ENCODE measurements at places on chromosomes 11 and 22.
A peak's percentile ranks its signal among the peaks of the same experiment; 100 is the strongest.

GRCh38 chr22:23385678-23386631 lies 194.1 kb downstream of the IGLL1 start:
- peak; percentile 90 for DNase-seq
- H3K4me3 ChIP-seq: no peak overlapping the region
- peaks cover 16% of the 10 kb centered on the region for H3K4me1 ChIP-seq
- H3K27ac ChIP-seq: no peak overlapping the region
- no peaks in the 10 kb centered on the region for H3K27me3 ChIP-seq

DNA sequence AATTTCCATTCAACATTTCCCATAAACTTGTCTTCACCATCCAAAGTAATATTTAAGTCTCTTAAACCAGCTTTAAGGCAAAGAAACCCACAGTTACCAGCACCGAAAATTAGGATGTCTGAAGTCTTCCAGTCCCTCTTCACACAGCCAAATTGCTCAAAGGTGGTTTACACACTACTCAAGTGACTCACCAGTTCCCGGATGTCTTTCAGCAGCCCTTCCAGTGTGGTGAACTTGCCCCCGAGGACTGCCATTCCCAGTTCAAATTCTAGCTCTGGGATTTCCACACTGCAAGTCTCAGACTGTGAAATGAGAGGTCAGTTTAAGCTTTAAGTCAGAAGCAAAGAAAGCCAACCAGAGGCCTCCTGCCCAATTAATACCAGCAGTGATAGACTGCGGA lies 5.1 kb downstream of the ZPR1 start:
- H3K36me3 ChIP-seq: no peaks in the 10 kb centered on the region
- no peaks in the 10 kb centered on the region for H3K27me3 ChIP-seq
- H3K27ac ChIP-seq: no peak overlapping the region
- DNase-seq: no peak
- H3K4me1 ChIP-seq: peaks cover 5% of the 10 kb centered on the region

- H3K36me3 ChIP-seq: no peaks in the 10 kb centered on the region
- no peaks in the 10 kb centered on the region for H3K4me1 ChIP-seq
- H3K27me3 ChIP-seq: no peaks in the 10 kb centered on the region
- DNase-seq: no peak
- no peak overlapping the region for H3K27ac ChIP-seq
These were observed 25.6 kb downstream of the PGA5 start for GRCh38 chr11:61266602-61267001.

- H3K27ac ChIP-seq: no peak overlapping the region
- no peaks in the 10 kb centered on the region for H3K36me3 ChIP-seq
- no peak for DNase-seq
- no peak overlapping the region for H3K4me3 ChIP-seq
- no peaks in the 10 kb centered on the region for H3K4me1 ChIP-seq
These were observed 235.9 kb downstream of the TBC1D22A start for GRCh38 chr22:46998331-46998730.

DNA sequence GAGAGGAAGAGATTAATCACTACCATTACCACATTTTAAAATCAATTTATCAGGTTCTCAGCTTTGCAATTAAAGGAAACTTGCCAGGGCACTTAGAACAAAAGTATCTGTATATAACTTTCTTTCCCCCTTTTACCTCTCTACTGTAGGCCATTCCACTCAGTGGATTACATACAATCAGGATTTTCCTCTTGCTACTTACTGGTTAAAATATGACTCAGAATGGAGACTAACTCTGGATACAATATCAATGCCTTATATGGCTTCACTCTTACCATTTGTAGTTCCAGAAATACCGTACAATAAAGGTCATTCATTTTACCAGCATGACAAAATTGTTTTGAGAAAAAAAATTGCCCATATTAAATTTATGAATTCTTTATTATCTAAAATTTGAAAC lies 706.8 kb downstream of the KCNA4 start:
- DNase-seq: no peak
- H3K27me3 ChIP-seq: no peaks in the 10 kb centered on the region
- no peaks in the 10 kb centered on the region for H3K4me1 ChIP-seq
- no peak overlapping the region for H3K27ac ChIP-seq
- H3K36me3 ChIP-seq: no peaks in the 10 kb centered on the region
